CD4-positive, alpha-beta T cell treated with Interferon gamma for 1 hour (primary cell): ENCODE measurements at places on chromosomes 4 and X.

GRCh38 chrX:585115-585808 is 45.3 kb upstream of the SHOX start:
- no peak for DNase-seq

- DNase-seq = no peak
Observed at GRCh38 chrX:27575565-27575964, 14.6 kb upstream of the DCAF8L2 start.

DNA sequence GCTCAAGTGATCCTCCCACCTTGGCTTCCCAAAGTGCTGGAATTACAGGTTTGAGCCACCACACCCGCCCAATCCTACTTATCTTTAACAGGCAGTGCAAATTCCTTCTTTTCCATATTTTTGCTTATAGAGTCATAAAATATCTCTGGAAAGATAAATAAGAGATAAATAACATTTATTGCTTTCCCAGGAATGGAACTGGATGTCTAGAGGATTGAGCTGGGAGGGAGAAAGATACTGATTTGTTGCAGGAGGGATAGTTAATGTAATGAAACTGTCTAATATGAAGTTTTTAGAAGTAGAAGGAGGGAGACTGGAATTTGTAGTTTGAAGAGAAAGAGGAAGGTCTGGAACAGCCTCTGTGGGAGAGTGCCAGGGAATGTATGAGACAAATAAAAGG is 20.2 kb downstream of the ITGB1BP2 start:
- DNase-seq = no peak

DNA sequence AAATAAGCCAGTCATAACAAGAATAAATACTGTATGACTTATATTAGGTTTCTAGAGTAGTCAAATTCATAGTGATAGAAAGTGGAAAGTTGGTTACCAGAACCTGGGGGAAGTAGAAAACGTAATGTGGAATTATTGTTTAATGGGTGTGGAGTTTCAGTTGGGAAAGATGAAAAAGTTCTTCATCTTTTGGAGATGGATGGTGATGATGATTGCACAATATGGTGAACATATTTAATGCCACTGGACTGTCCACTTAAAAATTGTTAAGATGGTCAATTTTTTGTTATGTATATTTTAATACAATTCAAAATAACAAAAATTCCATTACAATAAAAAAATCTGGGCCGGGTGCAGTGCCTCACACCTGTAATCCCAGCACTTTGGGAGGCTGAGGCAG is 289.6 kb downstream of the ZIC3 start:
- no peak for DNase-seq

DNA sequence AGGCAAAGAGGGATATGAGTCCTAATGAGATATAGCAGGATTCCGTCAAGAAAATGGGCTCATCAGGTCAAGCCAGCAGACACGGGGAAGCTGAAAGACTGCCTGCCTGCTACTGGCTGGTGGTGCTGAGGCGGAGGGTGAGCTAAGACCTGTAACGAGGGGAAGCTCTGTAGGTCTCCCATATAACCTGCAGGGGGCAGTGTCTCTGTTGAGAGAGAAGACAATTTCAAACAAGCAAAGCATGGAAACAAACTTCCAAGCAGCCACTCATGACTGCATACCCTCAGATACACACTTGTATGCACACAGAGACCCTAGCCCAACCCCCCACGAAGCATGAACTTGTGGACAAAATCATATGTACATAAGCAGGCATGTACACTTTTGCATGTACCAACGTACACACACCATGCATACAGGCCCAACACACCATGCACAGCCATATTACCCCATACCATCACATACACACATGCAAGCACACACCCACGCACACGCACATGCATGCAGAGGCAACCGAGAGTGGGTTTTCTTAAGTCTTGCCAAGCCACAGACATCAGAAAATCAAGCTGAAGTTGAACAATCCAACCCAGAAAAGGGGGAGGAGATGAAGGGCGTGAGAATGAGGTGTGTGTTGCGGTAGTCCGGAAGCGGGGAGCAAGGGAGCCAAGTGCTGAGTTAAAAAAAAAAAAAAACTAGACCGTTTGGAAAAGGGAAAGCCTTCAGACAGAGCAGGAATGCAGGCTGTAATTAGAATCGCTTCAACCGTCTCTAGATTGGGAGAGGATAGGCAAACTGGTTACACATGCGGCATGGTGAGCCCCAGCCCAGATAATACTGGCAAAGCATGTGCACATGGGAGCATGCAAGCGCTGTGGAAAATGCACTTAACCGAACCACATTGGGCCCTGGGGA is 71.0 kb downstream of the PJA1 start:
- no peak for DNase-seq

- DNase-seq = no peak
Observed at GRCh38 chr4:107600983-107601382, 119.1 kb downstream of the PAPSS1 start.

- DNase-seq = no peak
Observed at GRCh38 chrX:123081776-123082175, 102.3 kb upstream of the GRIA3 start.
